ENCODE measurements at places on chromosomes 7 and 10.
A peak's percentile ranks its signal among the peaks of the same experiment; 100 is the strongest.

DNA sequence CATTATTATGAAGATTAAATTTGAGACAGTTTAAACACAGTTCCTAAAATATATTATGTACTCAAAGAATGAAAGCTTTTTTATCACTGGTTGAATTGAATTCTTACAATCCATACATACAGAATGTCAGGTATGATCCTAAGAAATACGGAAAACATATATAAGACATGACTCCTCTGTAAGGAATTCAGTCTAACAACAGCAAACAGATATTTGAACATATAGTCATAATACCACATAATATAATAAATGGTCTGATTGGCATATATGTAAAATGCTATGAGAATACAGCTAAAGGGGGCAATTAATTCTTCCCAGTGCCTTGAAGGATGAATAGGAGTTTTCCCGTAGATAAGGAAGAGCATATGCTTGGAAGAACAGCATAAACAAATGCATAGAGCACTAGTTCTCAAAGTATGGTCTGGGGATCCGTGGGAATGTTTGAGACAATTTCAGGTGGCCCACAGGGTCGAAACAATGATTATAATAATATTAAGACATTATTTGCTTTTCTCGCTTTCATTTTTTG, 10.6 kb upstream of the ARID5B start:
- no peak for DNase-seq

GRCh38 chr7:45595809-45596664, 21.9 kb downstream of the ADCY1 start:
- DNase-seq, result no peak

- no peak for DNase-seq
Observed at GRCh38 chr10:82961864-82962263, 1086.9 kb downstream of the NRG3 start.

- no peak for DNase-seq
Observed at GRCh38 chr7:84916161-84916560, 270.7 kb downstream of the SEMA3D start.

GRCh38 chr7:122616951-122617350, 82.0 kb downstream of the RNF133 start:
- no peak for DNase-seq

DNA sequence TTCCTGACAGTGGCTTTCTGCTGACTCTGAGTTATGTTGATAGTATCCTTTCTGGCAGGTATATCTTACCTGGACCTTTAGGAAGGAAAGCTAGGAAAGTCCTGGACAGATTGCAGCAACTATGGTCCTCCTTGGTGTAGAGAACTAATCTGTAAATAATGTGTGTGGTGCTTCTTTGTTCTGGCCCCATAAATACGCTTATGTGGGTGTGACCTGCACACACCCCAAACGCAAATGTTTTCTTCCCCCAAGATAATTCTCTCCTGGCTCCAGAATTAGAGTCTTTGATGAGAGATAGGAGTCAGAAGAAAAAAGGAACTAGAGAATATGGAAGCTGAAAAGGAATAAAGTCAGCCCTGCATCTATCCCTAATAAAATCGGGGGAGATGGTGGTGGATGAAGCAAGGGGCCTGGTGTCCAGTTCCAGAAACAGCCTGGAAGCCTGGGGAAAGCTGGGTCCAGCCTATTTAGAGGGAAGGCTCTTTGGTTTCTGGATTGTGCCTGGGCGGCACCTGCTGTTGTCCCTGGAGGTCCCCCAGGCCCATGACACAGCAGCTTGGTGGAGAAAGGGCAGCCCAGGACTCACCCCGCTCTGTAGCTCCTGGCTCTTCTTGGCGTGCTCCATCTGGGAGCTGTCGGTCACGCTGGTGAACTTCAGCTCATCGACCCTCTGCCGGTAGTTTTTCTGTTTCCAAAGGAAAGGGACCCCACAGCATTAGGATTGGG, 38.2 kb downstream of the NRAP start:
- DNase-seq, result no peak

- DNase-seq, result no peak
Observed at GRCh38 chr10:114412907-114413797, 8.8 kb upstream of the AFAP1L2 start.

GRCh38 chr7:101673951-101674350, 44.9 kb upstream of the MYL10 start:
- no peak for DNase-seq

- DNase-seq, result no peak
Observed at GRCh38 chr10:50552308-50552707, 71.4 kb downstream of the SGMS1 start.

DNA sequence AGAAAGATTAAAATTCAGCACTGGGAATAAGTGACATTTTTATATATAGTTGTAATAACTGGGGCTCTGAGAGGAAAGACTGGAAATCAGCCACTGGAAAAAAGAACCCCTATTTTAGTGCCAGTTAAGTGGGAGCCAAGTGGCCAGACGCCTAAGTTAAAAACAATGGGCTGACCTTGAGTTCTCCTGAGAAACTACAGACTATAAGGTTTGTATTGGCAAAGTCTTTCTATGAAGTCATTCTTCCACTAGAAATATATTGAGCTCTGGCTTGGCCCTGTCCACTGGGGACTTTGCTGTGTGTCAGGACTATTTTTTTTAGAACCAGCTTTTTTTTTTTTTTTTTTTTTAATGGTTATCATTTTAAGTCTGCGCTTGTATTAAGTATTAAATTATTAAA, 210.6 kb upstream of the FZD8 start:
- DNase-seq, result no peak

DNA sequence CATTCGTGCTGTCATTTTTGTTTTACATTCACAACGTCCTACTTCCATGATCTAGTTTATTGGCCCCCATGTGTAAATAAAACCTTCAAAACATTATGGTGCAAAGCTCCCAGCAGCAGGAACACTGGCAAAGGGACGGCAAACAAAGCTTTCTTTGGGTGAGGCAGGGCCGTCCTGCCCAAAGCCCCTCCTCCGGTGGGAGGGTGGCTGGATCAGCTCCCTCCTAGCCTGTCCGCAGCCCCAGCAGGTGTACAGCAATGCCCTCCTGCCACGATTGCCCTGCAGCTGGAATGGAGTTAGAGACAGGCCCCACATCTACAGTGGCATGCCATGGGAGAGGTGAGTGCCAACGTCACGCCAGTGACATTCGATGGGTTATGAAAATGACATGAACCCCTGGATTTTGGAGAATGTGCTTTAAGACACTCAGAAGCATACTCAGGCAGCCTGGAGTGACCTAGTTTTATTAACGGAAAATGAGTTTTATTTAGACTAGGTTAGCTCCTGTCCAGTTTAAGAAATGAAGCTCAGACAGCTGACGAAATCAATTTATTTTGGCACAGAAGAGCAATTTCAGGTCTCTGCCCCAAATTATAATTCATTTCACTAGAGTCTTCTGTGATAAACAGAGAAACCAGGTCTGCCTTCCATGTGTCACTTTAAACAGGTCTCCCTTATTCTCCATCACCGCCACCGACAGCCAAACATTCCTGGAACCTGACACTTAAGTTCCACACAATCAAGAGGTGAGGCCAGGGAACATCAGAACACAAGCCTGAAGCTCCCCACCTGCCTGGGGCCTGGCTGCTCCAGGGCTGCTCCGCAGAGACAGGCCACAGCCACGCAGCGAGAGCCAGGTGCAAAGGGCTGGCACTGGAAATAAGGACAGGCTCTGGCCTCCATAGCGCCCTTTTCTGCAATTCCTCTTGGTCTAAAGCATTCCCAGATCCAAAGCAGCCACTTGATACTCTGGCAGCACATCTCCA, 50.1 kb downstream of the VOPP1 start:
- no peak for DNase-seq

GRCh38 chr7:593324-594115, 73.9 kb upstream of the PDGFA start:
- DNase-seq, result no peak

GRCh38 chr10:89310056-89310893, 8.4 kb downstream of the IFIT2 start:
- no peak for DNase-seq

DNA sequence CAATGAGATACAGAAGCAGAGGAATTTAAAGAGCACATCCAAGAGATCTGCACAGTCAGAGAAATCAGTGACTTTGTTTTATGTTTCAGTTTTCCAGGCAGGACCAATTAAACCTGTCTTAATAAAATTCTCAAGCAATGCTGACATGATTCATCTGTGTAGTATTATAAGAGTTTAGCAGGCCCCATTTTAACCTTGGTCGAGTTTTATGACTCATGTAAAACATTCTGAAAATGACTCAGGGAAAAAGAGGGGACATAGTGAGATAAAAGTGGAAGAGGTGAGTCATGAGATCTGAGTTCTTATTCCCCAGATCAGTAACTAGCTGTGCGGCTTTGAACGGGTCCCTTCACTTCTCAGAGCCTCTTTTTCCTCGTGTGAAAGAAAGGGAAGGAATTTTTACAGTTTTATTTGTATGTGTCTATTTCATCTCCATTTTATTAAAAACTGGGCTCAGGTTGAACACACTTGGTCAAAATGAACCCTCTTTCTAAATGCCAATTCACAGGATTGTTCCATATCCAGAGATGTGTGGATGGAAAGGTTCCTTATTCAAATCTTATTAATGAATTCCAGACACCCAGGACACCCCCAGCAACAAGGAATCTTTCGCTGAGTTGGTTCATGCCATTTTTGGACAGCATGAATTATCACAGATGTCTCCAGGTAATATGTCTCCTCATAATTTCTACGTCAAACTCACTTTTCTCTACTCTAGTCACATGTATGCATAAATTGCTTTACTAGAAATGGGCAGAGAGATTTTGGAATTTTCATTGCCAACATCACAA, 143.2 kb downstream of the JAZF1 start:
- peak; percentile 92 for DNase-seq

- DNase-seq, result no peak
Observed at GRCh38 chr10:89837165-89838043, 136.0 kb downstream of the KIF20B start.

- DNase-seq, result peak; percentile 54
Observed at GRCh38 chr7:8114175-8114574, 145.6 kb downstream of the GLCCI1 start.

GRCh38 chr7:112449353-112449752, 907 bp upstream of the IFRD1 start:
- peak; percentile 65 for DNase-seq

DNA sequence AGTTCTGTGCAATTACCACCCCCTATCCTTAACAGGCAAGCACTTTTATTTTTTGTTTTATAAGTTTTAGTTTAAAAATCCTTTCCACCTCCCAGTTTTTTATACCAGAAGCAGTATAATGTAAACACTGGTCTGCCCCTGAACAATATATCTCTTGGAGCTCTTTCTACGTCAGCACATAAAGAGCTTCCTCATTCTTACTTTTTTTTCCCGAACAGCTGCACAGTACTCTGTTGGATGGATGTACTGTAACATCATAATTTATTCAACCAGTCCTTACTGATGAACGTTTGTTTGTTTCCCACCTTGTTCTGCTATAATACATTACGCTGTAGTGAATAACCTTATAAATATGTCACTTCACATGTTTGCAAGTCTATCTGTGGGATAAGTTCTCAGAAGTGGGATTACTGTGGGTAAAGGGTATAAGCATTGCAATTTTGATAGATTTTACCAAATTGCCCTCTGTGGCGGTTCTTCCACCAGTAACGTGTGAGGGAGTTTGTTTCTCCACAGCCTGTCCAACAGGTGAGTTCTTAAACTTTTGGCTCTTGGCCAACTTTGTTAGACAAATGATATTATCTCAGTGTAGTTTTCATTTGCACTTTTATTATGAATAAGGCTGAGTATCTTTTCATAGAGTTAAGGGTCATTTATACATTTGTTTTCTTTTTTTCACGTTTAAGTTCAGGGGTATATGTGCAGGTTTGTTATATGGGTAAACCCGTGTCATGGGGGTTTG, 32.8 kb downstream of the ADRA2A start:
- DNase-seq, result no peak

GRCh38 chr7:118003476-118003875, 130.2 kb upstream of the CTTNBP2 start:
- no peak for DNase-seq

- peak; percentile 21 for DNase-seq
Observed at GRCh38 chr10:49594594-49594993, 15.5 kb upstream of the SLC18A3 start.

DNA sequence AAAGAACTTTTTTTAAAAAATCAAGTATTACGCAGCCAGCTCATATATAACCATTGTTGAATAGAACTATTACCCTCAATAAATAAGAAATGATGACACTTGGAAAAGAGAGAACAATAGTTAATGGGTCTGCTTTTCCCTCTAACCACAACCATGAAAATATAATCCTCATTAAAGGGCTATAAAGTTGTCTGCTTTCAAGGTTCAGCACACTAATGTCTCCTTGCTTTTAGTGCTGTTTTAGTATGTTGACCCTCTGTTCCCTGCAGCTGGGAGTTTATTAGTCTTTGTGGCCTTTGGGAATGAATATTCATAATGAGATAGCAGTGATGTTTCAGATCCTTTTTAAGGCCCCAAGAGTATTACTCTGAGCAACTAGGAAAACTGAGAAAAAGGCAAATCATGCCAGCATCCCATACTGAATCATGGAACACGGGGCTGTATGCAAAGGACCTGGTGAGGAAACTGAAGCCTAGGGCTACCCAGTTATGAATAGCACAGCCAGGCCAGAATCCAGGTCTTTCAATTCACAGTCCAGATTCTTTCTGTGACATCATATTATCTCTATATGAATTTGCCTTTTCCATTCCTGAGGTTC, 332.0 kb upstream of the LRGUK start:
- DNase-seq, result no peak

DNA sequence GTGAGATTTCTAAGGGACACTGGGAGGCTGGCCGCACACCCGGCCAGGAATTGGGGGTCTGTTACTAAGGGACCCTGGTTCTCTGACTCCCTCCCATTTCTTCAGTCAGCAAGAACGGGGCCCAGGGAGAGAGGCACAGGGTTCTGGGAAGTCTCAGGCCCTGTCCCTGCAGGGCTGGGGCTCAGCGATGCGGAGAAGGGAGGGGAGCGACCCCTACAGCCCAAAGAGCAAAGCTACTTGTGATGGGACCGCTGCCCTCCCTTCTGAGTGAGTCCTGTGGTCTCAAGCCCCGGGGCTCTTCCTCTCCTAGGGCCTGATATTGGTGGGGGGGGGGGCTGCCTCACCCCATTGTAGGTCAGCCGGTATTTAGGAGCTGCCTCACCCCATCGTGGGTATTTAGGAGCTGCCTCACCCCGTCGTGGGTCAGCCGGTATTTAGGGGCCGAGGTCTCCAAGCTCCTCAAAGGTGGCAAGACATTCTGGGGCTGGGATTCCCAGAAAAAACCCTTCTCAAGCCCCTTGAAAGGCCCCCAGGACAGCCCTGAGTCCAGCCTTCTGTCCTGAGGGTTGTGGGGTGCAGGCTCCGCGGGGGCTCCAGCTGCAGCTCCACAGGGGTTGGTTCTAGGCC, 16.9 kb upstream of the NKX6-2 start:
- no peak for DNase-seq

DNA sequence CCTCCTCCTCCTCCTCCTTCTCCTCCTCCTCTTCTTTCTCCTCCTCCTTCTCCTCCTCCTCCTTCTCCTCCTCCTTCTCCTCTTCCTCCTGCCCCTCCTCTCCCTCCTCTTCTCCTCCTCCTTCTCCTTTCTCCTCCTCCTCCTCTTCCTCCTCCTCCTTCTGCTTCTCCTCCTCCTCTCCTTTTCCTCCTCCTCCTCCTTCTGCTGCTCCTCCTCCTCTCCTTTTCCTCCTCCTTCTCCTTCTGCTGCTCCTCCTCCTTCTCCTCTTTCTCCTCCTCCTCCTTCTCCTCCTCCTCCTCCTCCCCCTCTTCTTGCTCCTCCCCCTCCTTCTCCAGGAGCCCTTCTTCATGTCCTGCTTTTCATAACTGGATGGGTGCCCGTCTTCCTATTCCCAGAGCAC, 12.2 kb downstream of the PLXNA4 start:
- DNase-seq, result no peak

- DNase-seq, result no peak
Observed at GRCh38 chr10:70898687-70899086, 10.3 kb upstream of the PCBD1 start.

- DNase-seq, result no peak
Observed at GRCh38 chr7:12089951-12090756, 120.9 kb upstream of the TMEM106B start.

GRCh38 chr7:47513741-47514241, 68.1 kb downstream of the TNS3 start:
- no peak for DNase-seq

Measured in activated CD4-positive, alpha-beta T cell treated with anti-CD3 and anti-CD28 coated beads, Interleukin-2, amount 50 U/mL, for 16 hours (primary cell).